ENCODE measurements at places on chromosomes 2 and 18.

- DNase-seq: no peak
These were observed 5.1 kb downstream of the TXNL4A start for GRCh38 chr18:79983253-79983652.

DNA sequence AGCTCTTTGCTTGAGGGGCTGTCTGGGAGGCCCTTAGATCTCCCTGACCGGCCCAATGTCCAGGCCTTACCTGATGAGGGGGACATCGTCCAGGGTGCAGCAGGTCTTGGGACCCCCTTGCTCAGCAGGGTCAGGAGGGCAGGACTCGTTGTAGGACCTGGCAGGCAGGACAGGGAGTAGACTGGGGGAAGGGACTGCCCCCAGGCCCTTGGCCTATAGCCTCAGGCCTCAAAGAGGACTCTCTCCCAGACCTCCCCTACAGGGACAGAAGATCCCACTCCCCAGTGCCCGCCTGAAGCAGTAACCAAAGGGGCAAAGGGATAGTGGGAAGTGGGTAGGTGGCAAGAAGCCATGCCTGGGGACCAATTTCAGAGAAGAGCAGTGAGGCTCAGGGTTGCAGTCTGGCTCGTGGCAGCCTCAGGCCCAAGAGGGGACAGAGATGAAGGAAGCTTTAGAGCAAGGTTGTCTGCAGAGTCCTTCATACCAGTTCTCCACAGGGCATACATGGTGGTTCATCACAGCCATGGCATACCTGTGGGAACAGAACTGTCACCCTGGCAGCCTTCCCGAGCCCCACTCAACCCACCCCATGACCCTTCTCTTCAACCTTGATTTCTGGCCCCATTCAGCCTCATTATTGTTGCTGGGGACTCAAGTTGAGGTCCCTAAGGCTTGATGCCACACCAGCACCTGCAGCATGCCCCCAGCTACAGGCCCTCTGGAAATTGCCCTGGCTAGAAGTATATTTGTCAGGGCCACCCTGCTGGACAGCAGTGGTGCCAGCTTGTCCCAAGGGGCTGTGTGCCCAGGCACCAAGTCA lies 1.3 kb downstream of the TMEM150A start:
- no peak for DNase-seq

GRCh38 chr2:102806250-102806837 lies 44.5 kb downstream of the TMEM182 start:
- DNase-seq: no peak

- DNase-seq: no peak
These were observed 163.0 kb downstream of the FAM210A start for GRCh38 chr18:13563390-13563805.

GRCh38 chr18:74375999-74376398 lies 60.4 kb downstream of the C18orf63 start:
- DNase-seq: no peak

DNA sequence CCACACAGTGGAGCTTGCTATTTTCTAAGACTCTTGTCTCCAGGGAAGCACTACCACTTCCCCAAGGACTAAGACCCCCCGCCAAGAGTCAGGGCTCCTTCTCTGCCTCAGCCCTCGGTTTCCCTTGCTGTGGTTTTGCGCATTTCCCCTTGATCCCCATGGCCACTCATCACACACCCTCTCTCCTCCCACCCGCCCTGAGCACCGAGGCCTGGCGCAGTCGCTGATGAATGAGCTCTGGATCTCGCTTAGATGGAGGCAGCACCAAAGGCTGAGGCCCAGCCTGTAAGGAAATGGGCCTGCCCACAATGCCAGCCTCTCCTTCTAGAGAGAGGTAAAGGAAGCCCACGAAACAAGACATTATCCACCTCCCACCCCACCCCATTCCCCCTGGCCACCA lies 96.9 kb downstream of the TNS1 start:
- no peak for DNase-seq

GRCh38 chr2:17863539-17863938 lies 14.9 kb upstream of the KCNS3 start:
- no peak for DNase-seq
